ENCODE measurements at places on chromosomes 16 and 17.

DNA sequence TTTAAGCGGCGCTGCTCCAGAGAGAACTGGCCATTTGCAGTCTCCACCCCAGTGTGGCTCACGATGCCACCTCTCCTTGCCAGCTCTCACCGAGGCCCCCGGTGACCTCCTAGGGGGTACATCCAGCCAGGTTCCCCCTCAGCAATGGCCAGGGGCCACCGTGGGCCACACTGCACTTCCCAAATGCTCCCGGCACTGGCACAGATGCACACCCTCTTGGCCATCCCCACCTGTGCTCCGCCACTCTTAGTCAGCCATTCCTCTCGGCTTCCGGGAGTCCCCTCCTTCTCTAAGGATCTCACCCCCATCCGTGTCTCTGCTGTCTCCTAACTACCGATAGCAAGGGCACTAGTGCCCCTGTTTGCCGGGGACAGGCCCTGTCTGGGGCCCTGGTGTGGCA lies 25.8 kb downstream of the MLYCD start:
- DNase-seq: no peak

- DNase-seq: no peak
Observed at GRCh38 chr16:46718214-46718613, 28.8 kb downstream of the ORC6 start.

- DNase-seq: no peak
Observed at GRCh38 chr17:29039764-29040598, 3.0 kb upstream of the PIPOX start.

- DNase-seq: no peak
Observed at GRCh38 chr17:72150632-72151460, 30.0 kb downstream of the SOX9 start.

All from GM13977 (cell line).